ENCODE measurements at places on chromosomes 13 and 19. TPM values are rescaled to one million over a fixed set of nuclear protein-coding genes. Genes with fewer than 3 reads are reported as not detected.

The CALR gene
- 739 TPM for total RNA-seq

DNA sequence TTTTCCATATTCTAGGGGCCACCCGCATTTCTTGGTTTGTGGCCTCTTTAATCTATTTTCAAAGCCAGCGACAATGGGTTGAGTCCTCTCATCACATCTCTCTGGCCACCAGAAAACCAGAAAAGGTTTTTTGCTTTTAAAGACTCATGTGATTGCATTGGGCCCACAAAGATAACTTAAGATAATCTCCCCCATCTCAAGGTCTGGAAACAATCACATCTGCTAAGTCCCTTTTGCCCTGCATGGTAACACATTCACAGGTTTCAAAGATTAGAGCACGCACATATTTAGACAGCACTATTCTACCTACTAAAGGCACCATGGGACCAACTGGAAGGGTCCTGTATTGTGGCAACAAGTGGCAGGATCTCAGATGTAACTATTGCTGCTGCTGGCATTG lies 147.0 kb upstream of the MIR17HG start:
- no peaks in the 10 kb centered on the region for H3K4me1 ChIP-seq
- H3K36me3 ChIP-seq = no peaks in the 10 kb centered on the region
- no peak for DNase-seq
- no peak overlapping the region for H3K27ac ChIP-seq

The DMRTC2 gene
- total RNA-seq = not detected

GRCh38 chr13:79915114-79915811 lies 425.7 kb downstream of the SPRY2 start:
- no peak overlapping the region for H3K27ac ChIP-seq
- no peak overlapping the region for H3K4me3 ChIP-seq
- H3K27me3 ChIP-seq = no peaks in the 10 kb centered on the region
- DNase-seq = no peak
- H3K36me3 ChIP-seq = no peaks in the 10 kb centered on the region

GRCh38 chr13:110179116-110179856 lies 127.7 kb downstream of the COL4A1 start:
- DNase-seq = no peak
- no peak overlapping the region for H3K27ac ChIP-seq

DNA sequence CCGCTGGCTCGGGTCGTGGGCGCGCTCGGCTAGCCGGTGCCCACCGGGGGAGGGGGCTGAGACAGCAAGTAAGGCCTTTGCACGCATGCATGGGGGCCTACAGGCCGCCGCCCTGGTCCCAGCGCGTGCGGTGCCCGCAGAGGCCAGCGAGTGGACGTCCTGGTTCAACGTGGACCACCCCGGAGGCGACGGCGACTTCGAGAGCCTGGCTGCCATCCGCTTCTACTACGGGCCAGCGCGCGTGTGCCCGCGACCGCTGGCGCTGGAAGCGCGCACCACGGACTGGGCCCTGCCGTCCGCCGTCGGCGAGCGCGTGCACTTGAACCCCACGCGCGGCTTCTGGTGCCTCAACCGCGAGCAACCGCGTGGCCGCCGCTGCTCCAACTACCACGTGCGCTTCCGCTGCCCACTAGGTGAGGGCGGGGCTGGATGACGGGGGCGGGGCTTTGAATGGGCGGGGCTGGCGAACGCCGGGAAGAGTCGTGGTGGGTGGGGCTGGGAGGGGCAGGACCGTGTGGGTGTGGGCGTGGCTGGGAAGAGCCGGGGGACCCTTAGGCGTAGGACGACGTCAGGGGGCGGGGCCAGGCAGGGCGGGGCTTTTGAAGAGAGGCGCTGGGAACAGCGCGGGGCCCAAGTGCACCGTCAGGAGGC lies 2.1 kb downstream of the CILP2 start:
- H3K27ac ChIP-seq = no peak overlapping the region
- peak overlapping the region; percentile 53 for H3K4me3 ChIP-seq
- H3K36me3 ChIP-seq = no peaks in the 10 kb centered on the region

DNA sequence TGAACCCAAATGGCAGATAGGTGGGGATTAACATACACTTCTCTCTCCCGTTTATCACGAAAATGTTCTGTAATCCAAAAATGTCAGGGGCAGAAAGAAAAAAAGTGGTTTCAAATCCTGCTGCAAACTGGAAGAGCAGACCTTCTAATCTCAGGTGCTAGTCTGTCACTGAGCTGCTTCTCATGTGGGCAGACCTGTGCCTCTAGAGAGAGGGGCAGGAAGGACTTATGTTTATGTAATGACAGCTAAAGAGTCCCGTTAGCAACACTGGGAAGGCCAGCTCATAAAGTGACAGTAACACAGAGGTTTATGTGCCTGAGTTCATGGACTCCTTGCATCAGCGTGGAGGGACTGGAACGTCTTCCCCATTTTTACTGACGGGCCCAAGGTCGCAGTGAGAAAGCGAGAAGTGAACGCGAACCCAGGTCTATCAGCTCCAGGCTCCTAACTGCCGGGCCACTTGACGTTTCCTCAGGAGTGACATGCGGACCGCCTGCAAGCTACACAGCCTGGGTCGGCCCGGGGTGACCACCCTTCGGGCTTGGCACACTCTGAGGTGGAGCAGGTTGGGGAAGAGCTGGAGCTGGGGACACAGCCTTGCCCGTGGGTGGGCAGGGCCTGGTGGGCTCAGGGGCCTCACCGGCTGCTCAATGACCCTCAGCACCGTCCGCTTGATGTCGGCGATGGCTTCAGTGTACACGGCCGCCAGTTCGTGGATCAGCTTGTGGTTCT lies 9.6 kb upstream of the RSPH6A start:
- no peak overlapping the region for H3K27ac ChIP-seq
- peaks cover 32% of the 10 kb centered on the region for H3K36me3 ChIP-seq
- no peak for DNase-seq

The ZNF610 gene
- total RNA-seq = not detected

DNA sequence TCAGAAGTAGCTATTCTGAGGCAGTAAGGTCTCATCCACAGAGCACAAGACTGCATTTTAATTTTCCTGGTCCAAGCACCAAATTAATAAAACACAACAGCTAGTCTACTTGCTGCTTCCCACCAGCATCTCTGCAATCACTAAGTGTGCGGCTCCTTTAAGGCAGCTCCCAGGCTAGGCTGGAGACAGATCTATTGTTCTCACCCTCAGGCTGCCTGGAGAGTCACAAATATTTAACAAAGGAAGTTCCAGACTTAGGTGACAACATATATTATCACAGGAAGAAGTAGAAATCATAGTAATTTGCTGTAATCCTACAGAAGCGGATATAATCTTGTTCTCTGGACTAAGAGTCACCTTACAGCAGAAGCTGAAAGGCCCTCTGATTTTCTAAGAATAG lies 2.2 kb upstream of the EID2 start:
- DNase-seq = no peak
- H3K27me3 ChIP-seq = no peaks in the 10 kb centered on the region
- H3K27ac ChIP-seq = no peak overlapping the region
- H3K36me3 ChIP-seq = no peaks in the 10 kb centered on the region
- H3K4me1 ChIP-seq = peaks cover 11% of the 10 kb centered on the region
- H3K4me3 ChIP-seq = no peak overlapping the region

DNA sequence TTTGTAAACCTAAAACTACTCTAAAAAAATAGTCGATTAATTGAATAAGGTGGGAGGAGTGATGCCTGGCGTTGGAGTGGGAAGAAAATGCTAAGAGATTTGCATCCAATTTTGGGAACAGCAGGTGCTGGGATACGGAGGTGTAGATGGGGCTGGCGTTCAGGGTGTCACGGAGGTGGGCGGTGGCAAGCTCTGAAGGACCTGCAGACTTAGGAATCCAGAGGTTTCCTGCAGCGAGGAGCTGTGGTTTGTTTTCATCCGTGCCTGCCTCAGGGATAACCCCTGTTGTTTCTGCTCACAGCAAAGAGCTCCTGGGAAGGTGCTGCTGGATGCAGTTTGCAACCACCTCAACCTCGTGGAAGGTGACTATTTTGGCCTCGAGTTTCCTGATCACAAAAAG lies 166.4 kb upstream of the RNF113B start:
- H3K27ac ChIP-seq = no peak overlapping the region
- H3K36me3 ChIP-seq = no peaks in the 10 kb centered on the region
- no peak overlapping the region for H3K4me3 ChIP-seq
- no peaks in the 10 kb centered on the region for H3K27me3 ChIP-seq
- no peak for DNase-seq

The ZNF256 gene
- total RNA-seq = not detected

The CPAMD8 gene
- 0.20 TPM for total RNA-seq

The TPGS1 gene
- total RNA-seq = 19.1 TPM

DNA sequence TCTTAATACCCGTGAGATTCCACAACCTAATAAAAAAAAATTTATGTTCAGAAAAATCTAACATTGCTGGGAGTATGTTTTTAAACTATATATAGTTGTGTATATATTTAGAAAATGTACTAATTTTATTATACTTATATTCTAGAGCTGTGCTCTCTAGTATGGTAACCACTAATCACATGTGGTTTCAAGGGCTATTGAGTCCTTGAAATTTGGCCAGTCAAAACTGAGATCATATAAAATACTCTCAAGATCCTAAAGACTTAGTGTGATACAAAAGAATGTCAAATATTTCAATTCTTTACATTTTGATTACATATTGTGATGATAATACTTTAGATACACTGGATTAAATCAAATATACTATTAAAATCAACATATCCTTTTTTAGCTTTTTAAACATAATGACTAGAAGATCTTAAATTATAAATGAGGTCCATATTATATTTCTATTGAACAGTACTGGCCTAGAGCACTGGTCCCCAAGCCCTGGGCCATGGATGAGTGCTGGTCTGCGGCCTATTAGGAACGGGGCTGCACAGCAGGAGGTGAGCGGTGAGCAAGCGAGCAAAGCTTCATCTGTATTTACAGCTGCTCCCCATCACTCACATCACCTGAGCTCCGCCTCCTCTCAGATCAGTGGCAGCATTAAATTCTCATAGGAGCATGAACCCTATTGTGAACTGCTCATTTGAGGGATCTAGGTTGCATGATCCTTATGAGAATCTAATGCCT lies 176.5 kb upstream of the NBEA start:
- no peak overlapping the region for H3K4me3 ChIP-seq
- H3K4me1 ChIP-seq = no peaks in the 10 kb centered on the region
- H3K27me3 ChIP-seq = no peaks in the 10 kb centered on the region
- no peak for DNase-seq
- H3K36me3 ChIP-seq = no peaks in the 10 kb centered on the region
- no peak overlapping the region for H3K27ac ChIP-seq

DNA sequence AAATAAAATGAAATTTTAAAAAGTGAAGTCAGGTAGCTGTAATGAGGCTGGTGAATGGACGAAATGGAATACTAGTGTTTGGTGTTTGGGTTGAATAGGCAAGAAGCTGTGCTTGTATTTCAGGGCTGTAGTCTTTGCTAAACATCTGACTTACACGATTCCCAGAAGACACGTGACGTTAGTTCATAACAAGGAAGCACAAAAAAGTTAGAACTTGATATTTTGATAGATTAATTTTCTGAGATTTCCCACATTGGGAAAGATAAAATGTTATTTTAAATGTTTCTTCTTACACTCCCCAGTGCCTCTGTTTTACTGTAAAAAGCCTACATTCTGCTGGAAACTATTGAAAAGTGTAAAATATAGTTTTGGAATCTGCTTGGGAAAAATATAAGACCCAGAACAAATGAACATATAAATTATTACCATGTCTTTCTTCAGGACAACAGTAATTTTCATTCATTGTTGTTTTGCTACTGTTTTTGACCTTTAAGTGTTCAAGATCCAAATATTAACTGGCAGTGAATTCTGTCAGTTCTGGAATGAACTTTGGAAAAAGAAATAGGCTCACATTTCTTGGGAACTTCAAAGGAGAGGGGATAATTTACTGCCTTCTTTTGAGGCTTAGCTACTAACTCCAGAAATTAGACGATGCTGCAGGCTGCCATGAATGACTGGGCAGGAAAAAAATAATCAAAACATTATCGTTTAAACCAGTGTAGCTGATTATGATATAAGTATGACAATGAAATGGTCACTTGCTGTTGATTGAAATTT lies 241.3 kb downstream of the SLITRK6 start:
- no peak overlapping the region for H3K27ac ChIP-seq
- no peaks in the 10 kb centered on the region for H3K36me3 ChIP-seq
- DNase-seq = no peak

DNA sequence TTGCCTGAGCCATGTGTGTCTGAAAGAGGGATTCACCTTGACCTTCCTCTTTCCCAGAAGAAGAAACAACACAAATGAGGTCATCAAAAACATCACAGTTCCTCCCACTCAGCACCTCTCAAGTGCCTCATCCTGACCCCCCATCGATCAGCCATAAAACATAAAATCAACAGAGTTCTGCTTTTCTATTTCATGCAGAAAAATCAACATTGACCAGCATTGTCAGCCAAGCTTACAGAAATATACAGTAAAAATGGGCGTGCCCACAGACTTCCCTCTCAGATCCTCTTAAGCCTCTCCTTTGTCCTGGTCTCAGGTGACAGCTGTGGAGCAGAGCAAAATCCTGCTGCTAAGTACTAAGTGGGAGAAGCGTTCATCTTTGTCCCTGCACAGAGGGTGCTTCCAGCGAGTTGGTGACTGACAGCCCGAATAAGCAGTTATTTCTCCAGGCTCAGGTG lies 213.3 kb downstream of the OLFM4 start:
- H3K4me3 ChIP-seq = no peak overlapping the region
- H3K27me3 ChIP-seq = no peaks in the 10 kb centered on the region
- H3K36me3 ChIP-seq = no peaks in the 10 kb centered on the region
- no peaks in the 10 kb centered on the region for H3K4me1 ChIP-seq
- no peak overlapping the region for H3K27ac ChIP-seq

DNA sequence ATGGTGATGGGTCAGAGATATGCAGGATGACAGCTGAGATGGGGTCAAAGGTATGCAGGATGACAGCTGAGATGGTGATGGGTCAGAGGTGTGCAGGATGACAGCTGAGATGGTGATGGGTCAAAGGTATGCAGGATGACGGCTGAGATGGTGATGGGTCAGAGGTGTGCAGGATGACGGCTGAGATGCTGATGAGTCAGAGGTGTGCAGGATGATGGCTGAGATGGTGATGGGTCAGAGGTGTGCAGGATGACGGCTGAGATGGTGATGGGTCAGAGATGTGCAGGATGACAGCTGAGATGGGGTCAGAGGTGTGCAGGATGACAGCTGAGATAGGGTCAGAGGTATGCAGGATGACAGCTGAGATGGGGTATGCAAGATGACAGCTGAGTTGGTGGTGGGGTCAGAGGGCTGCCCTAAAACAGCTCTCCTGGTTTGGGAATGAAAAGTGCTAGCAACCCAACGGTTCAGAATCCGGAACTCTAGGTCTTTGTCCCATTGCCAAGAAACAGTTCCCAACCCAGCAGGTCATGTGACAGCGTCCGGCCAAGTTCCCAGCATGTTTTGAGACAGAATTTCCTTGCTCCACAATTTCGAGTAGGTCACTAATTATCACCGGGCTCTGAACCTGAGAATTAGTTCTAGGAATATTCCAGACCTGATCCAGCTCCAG lies 3.2 kb downstream of the SELENOW start:
- H3K4me3 ChIP-seq = no peak overlapping the region
- H3K27ac ChIP-seq = no peak overlapping the region
- peaks cover 43% of the 10 kb centered on the region for H3K36me3 ChIP-seq
- H3K27me3 ChIP-seq = no peaks in the 10 kb centered on the region
- peaks cover 9% of the 10 kb centered on the region for H3K4me1 ChIP-seq

- no peaks in the 10 kb centered on the region for H3K27me3 ChIP-seq
- peaks cover 26% of the 10 kb centered on the region for H3K36me3 ChIP-seq
Observed at GRCh38 chr19:48746110-48746509, 599 bp downstream of the IZUMO1 start.
